Neural progenitor cell (in vitro differentiated cells): ENCODE measurements at places on chromosomes 16 and 17. TPM values are rescaled to one million over a fixed set of nuclear protein-coding genes. Genes with fewer than 3 reads are reported as not detected.

- no peak for DNase-seq
These were observed 46.7 kb downstream of the WDR45B start for GRCh38 chr17:82601447-82602000.

DNA sequence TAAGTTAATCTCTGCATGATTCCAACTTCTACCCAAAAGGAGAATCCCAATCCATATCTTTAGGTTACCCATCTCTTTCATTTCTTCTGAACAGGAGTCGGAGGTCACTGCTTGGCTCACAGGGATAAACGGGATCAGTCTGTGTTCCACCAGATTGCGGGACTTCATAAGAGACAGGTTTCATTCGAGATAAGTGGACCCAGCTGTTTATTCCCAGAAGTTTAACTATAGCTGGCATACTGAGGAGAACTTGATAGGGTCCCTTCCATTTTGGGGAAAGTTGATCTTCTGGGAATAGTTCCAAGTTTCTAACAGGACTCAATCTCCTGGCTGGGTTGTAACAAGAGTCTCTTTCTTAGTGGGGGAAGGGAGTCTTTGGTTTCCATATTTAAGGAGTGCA is 45.4 kb upstream of the ARL4D start:
- no peak for DNase-seq

GRCh38 chr16:48323783-48324775 is 61.1 kb downstream of the SIAH1 start:
- DNase-seq: no peak

Gene PRR11
- total RNA-seq: 44.3 and 51.9 TPM in 2 replicates

GRCh38 chr16:73288520-73288919 is 240.6 kb upstream of the ZFHX3 start:
- DNase-seq: no peak

DNA sequence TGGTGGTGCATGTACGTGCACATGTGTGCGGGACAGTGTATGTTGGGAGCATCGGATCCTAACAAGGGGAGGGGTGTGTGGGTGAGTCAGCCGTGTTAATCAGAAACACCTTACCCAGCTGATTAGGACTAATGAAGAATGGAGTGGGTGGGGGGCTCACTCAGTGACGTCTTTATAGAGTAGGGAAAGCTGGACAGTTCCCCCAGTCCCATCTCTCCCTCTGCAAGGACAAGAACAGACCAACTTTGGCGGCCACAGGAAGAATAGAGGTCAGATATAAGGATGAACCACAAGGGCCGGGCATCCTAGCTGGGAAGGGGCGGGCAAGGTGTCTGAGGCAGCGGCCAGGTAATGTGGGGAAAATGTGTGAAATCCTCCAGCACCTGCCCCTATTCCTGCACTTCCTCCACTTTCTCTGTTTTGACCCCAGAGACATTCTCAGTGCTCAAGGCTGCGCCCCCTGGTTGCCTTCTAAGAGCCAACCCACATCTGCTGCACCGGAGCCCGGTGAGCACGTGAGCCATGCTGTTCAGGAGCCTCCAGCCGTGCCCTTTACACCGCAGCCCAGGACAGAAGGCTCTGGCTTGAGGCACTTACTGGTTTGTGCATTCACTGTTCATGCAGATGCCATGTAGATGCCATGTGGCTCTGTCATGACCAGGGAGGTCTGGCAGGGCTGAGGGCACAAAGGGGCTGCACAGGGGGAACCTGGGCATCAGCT is 18.9 kb upstream of the TBX21 start:
- DNase-seq: peak; percentile 56

DNA sequence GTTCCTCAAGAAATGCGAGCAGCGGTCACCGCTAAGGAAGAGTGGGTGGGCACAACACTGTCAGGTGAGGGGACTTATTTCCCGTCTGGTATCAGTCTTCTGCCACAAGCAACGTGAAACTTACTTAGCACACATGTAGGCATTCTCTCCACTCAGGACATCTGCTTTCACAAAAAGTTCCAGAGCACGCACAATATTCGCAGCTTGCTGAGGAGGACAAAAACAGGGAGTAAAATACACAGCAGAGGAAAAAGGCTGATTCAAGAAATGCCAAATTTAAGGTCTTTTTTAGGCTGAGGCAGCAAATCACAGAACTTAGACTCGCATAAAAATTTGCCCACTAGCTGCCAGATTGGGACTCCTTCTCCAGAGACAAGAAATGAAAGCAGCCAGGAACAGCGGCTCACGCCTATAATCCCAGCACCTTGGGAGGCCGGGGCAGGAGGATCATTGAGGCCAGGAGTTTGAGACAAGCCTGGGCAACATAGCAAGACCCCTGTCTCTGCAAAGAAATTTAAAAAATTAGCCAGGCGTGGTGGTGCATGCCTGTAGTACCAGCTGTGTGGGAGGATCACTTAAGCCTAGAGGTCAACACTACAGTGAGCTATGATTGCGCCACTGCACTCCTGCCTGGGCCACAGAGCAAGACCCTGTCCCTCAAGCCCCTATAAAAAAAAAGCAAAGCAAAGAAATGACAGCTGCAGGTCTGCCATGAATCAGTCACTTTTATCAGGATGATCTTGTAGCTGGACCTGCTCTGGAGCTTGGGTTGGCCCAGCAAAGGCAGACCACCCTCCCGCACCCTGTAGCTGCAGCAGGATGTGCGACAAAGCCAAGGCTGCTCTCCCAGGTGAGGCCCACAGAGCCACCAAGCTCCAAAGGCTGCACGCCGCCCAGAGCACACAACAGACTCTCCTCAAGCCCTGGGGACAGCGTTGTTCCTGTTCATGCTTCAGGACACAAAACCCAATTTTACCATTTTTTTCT is 20.5 kb downstream of the USP36 start:
- no peak for DNase-seq

Gene TBC1D3K
- total RNA-seq: not detected in 2 replicates

- DNase-seq: no peak
These were observed 26.0 kb upstream of the PRM1 start for GRCh38 chr16:11306997-11307638.

Gene TSPAN10
- total RNA-seq: 0.93 and 2.2 TPM in 2 replicates

DNA sequence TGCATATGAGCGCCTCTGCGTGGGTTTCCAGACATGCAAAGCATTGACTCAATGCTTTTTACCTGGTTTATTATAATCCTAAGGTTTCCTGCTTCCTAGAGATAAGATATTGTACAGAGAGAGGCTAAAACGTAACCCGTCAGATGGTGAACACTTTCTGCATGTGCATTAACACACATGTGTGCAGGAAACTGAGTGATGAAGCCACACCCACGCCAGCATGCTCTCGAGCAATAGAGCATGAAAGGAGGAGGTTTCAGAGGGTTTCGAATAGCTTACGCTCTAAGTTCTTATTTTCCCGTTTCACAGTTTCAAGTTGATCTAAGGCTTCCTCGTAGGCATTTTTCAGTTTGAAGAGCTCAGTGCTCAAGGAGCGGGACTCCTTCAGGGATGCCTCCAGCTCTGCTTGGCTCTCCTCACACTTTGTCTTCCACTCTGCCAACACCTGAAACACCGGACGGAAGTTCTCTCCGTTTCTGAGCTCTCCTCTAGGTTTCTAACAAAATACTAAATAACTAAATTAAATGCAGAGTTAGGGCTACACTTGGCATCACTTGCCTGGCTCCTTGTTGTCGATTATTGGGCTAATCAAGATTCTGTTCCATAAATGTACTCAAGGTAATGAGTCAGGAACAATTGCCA is 23.2 kb downstream of the MYH3 start:
- DNase-seq: no peak

DNA sequence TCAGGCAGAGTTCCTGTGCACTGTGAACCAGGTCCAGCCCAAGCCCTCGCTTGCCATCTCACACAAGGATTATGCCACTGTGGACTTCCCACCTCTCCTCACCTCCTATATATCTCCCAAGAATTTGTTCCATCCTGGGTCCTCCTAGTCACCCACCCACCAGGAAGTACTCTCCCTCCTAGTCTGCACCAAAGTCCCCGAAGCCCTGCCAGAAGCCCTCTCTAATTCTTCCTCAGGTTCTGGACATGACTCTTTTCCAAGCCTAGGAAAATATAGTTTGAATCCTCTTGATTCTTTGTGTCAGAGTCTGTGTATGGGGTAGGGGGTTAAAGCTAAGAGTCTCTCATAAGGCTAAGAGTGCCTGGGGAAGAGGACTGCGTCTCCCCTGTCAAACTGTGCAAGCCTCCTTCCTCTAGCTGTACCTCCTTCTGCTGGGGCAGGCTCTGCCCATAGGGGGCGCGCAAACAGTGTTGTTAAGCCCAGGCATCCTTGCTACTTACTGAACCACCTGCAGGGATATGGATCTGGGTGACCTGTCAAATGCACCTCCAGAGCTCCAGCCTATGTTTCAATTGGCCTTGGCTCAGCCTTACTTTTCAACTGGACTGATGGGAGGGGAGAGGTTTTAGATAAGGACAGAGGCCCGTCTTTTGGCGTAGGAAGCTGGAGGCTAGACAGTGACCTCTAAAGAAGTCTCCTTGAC is 16.6 kb upstream of the DLX4 start:
- peak; percentile 91 for DNase-seq

Gene FNDC8
- total RNA-seq: 0.25 TPM in 1 of 2 replicates, not detected in the other

Gene TPPP3
- 0.96 TPM in 1 of 2 replicates, not detected in the other for total RNA-seq

- DNase-seq: no peak
These were observed 116.6 kb downstream of the MRTFB start for GRCh38 chr16:14187517-14188338.

GRCh38 chr16:49365711-49366509 is 7.7 kb upstream of the C16orf78 start:
- no peak for DNase-seq

GRCh38 chr16:79887541-79888540 is 287.3 kb upstream of the MAF start:
- no peak for DNase-seq

- DNase-seq: peak; percentile 32
These were observed 30.4 kb upstream of the SALL1 start for GRCh38 chr16:51181503-51181811.

DNA sequence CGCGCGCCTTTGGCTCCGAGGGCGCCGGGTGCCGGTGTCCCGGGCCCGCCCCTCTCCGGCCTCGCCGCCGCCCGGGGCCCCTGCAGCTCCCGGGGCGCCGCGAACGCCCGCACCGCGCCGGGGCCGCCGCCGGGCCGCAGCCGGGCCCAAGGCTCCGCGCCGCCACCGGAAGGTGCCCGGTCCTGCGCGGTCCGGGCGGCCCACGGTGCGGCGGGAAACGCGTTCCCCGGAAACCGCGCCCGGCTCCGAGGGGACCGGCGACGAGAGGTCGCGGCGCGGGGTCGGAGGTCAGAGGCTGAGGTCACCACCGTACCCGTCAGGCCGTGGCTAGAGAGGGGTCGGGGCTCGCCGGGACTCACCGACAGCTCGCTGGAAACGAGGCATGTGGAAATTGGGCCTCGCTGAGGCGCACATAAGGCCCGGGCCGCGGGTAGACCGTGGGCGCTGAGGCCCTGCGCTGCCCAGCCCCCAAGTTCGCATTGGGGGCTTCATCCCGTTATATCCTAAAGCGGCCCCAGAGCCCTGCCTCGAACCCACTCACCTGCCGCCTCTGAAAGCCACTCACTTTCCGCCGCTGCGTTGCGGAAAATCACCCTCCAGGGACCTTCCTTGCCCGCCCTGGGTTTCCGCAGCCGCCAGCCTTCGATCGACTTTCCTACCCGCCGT is at the start of gene DUS1L:
Gene DUS1L (minus strand): TSS at position 167 of the 666 bp plus-strand sequence. CDS start 745 bp downstream, outside the sequence.
- DNase-seq: peak; percentile 83

- no peak for DNase-seq
These were observed 66.7 kb downstream of the PPM1E start for GRCh38 chr17:58822148-58823050.

- DNase-seq: no peak
These were observed 378.1 kb upstream of the CDH11 start for GRCh38 chr16:65500007-65500406.

DNA sequence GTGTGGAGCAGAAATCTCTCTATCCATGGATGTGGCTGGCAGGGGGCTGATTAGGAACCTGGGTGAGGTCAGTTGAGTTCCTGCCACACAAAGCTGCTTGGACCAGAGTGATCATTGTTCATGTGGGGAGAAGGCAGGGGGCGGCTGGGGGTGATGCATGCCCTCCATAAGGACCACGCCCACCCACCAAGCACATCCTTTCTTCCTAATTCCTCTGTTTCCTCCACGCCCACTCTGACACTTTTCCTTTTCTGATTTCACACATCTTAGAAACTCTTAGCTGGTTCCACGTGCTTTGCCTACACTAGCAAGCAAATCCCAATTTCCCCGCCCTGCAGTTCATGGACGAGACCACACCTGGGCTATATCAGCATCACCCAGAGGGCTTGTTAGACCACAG is 108.5 kb downstream of the SDK2 start:
- no peak for DNase-seq

DNA sequence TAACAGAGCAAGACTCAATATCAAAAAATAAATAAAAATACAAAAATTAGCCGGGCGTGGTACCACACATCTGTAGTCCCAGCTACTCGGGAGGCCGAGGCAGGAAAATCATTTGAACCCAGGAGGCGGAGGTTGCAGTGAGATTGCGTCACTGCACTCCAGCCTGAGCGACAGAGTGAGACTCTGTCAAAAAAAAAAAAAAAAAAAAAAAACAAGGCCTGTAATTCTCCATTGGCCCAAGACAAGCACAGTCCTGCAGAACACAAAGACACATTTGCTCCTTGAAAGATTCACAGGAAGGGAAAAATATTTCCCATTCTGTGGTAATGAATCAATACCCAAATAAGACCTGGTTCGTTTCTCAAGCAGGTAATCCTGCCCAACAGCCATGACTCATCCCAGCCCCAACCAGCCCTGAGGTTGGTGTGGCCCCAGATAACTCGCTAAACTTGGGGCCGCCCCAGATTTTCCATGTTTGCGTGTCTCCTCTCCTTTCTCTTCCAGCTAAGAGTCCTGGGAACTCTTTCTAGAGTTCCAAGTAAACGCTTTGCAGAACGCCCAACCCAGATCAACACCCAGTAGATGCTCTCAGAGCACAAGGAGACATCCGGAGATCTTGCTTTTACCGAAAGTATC is 40.3 kb upstream of the SNN start:
- DNase-seq: no peak

DNA sequence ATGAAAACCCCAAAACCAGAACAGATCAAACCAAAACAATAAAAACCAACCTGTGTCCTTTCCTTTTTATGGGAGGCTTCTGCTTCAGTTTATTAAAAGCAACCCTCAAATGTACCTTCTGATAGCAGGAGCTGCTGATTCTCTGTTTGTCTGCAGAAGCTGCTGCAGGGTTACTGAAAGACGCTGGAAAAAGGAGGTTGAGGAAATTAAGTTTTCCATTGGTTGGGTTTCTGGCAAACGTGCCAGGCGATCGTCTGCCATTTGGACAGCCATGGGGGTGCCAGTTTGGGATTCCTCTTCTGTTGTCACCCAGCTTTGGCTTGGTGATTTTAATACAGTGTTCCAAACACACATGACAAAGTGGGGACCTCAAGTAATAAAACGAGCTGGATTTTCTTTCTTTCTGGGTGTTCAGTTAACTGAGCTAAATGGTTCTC is 185.4 kb upstream of the ZFHX3 start:
- DNase-seq: no peak

Gene MPV17L
- 0.30 and 0.87 TPM in 2 replicates for total RNA-seq

GRCh38 chr17:28940675-28941074 is 10.6 kb downstream of the PHF12 start:
- peak; percentile 58 for DNase-seq

GRCh38 chr16:62652441-62653120 is 616.3 kb upstream of the CDH8 start:
- no peak for DNase-seq

Gene MT1X
- 4.4 TPM in 1 of 2 replicates, not detected in the other for total RNA-seq

GRCh38 chr17:63774141-63774968 is at the start of gene DDX42:
Gene DDX42, plus strand, starts transcription at chr17:63774170. Its CDS starts 12,880 bp downstream, at chr17:63787050.
- peak; percentile 95 for DNase-seq

Gene SLC4A1
- total RNA-seq: not detected in 2 replicates

GRCh38 chr17:51258756-51259563 is 889 bp downstream of the MBTD1 start:
- DNase-seq: no peak

- peak; percentile 73 for DNase-seq
These were observed at the start of gene ADAMTS18 for GRCh38 chr16:77434530-77435271. Gene ADAMTS18, minus strand, starts transcription at chr16:77435034. Its CDS starts 339 bp downstream, at chr16:77434695.

GRCh38 chr16:15810411-15810810 is 46.4 kb downstream of the MYH11 start:
- no peak for DNase-seq
